ENCODE measurements at places on chromosomes 12 and 14.

DNA sequence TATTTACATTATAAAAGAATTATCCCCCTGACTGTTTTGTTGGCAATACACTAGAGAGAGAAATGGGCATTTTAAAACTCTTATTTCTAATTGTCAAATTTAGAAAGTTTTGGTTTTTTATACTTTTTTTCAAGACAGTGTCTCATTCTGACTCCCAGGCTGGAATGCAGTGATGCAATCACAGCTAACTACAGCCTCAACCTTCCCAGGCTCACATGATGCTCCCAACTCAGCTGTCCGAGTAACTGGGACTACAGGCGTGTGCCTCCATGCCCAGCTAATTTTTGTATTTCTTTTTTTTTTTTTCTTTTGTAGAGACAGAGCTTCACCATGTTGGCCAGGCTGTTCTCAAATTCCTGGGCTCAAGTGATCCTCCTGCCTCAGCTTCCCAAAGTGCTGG lies 8.3 kb upstream of the OR11H6 start:
- DNase-seq, result no peak

GRCh38 chr12:12818701-12819100 lies 5.6 kb downstream of the DDX47 start:
- DNase-seq, result no peak

- DNase-seq, result no peak
These were observed 604 bp downstream of the GALNT4 start for GRCh38 chr12:89523843-89524540.

DNA sequence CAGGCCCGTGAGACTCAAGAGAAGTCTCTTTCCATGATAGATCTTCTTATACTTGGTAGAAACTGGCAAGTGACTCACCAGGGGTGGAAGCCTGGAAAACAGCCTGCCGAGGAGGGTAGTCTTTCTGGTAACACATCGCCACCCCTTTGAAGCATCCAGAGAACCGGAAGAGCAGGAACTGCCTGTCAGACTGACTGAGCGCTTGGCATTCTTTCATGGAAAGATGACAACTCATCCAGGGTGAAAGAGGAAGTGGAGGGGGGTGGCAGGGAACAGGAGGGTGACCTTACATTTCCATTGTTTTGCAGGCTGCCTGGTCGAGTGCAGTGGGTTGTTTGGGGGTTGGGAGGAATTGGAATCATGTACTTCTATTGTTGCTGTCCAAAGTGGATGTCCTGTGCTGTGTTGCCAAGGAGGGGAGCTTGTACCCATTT lies 34.5 kb downstream of the PRKCH start:
- DNase-seq, result no peak
